ENCODE measurements at places on chromosomes 16 and 17. TPM values are rescaled to one million over a fixed set of nuclear protein-coding genes. Genes with fewer than 3 reads are reported as not detected.

- no peak for DNase-seq
Measured at GRCh38 chr17:69450918-69451317, 36.4 kb downstream of the MAP2K6 start.

ZNF598 gene
- 177 TPM for total RNA-seq

FOXC2 gene
- total RNA-seq = 16.8 TPM

ACE gene
- 0.30 TPM for total RNA-seq

- no peak for DNase-seq
Measured at GRCh38 chr17:72616447-72616846, 476.0 kb downstream of the SLC39A11 start.

DNA sequence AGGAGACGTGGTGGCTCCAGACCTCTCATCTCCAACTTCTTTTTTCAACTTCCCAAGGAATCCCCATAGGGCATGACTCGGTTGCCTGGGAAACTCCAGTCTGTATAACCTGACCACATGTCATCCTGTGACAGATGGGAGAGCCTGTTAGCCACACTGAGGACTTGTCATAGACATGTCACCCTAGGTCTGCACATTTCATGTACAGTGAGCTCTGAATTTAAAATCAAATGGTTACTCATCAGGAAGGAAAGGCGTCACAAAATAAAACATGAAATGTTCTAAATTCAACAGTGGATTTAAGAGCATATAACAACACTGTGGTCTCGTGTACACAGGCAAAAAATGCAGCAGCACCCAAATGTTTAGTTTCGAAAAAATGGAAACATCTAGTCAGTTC is 22.2 kb upstream of the ADAMTS18 start:
- DNase-seq = no peak
